ENCODE measurements at places on chromosomes 1 and 21.

DNA sequence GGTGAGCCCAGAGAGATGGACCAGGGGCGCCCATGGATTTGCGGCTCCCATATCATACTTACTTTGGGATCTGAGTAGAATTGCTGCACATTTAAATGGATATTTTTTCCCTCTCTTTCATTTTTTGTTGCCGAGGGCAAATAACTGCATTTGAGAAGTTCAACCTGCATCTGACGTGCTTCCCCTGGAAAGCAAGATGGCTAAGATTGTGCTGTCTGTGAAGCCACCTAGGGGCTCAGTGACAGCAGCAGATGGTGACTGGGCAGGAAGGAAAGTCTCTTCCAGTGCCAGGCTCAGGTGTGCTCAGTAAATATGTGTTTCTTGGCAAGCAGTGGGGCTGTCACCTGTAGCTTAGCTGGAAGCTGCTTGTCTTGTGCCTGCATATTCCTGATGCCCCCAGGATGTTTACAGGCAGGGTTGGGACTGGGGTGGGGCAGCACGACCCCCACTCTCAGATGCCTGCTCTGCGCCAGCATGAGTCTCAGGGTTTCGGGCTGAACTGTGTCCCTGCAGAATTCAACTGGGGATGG, 59.8 kb upstream of the ETV3 start:
- no peak for DNase-seq

DNA sequence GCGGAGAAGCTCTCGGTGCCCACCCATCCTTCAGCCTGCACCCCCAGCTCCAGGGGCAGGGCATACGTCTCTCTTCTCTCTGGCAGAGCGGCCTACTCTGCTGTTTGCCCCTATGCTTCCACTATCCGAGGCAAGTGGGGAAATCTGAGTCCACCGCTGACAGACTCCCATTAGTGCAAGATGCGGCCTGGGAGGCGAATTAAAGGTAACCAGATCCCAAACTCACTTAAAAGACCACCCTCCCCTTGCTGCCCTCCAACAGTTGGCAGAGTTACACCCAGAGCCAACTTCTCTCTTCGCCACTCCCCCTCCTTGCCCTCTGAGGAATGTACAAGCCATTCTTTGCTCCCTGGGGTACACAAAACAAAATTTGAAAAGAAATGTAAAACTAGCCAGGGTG, 6.4 kb downstream of the FOXD3 start:
- DNase-seq: no peak

DNA sequence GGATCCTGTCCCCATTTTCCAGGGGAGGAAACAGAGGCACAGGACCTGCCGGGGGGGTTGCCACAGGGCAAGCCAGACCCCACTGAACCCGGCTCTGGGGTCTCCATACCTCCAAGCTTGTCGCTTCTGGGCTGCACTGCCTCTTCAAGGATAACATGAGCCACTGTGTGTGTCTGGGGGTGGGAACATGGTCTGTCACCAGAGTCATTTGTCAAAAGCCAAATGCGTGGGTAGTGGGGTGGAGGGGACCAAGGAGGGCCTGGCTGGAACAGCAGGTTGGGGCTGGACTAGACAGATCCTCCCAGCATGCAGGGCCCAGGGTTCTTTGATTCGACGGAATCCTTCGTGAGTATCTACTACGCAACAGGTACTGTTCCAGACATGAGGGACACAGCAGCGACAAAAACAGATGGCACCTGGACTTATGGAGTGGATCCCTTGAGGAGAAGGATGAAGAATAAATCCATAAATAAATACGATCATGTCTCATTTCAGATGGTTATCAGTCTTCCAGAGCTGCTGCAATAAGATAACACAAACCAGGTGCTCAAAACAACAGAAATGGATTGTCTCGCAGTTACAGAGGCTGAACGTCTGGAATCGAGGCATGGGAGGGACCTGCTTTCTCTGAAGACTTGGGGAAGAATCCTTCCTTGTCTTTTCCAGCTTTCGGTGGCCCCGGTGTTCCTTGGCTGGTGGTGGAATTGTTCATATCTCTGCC, 28.7 kb downstream of the C1QB start:
- DNase-seq: no peak

GRCh38 chr1:54481201-54481884, 66.7 kb upstream of the ACOT11 start:
- DNase-seq: no peak

DNA sequence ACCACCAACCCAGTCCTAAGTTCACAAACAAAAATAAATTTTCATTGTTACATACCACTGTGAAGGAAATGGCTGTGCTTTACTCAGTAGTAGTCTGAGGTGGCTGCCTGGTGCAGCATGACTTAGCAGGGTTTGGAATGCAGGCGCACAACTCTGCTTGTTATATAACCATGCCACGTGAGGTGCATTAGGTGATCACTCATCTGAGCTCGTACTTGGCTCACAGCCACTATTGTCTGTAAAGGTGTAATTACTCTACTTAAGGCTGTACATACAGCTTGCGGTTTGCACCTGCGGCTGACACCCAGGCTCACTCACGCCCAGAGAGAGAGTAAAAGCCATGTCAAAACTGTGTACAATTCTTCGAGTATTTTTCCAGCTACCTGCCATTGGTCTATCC, 599.4 kb downstream of the LTN1 start:
- DNase-seq: no peak

DNA sequence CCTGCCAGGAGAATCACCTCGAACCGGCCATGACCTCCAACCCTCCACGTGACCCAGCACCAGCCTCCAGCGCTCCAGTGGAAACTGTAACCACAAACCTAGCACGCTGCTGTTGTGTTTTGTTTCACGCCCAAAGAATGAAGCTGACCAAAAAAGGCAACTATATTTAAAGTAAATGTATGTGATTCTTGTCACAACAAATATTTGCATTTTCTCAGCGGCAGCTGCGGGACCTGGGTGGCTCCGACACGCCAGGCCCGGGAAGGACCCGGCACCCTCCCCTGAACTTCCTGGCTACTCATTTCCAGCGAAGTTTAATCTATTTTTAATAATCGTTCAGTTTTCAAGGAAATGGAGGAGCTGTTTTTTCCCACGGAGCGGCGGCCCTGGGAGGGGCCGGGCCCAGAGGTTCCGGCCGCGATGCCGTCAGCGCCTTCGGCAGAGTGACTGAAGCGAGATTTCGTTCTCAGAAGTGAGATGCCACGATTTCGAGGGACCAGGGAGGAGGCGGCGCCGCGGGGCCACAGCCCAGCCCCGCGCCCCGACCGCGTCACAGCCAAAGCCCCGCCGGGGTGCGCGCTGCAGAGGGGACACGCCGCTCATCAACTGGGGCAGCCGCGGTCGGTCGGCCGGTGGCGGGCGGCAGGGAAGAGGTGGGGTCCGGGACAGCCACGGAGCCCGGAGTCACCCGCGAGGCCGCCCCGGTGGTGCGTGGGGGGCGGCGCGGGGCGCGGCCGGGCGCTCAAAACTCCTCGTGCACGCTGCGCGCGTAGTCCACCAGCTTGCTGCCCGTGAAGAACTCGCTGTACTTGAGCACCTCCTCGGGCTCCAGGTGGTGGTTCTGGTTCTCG, 3.0 kb upstream of the TNFRSF4 start:
- no peak for DNase-seq

GRCh38 chr1:39091845-39092645, 65.9 kb downstream of the NDUFS5 start:
- DNase-seq: no peak

DNA sequence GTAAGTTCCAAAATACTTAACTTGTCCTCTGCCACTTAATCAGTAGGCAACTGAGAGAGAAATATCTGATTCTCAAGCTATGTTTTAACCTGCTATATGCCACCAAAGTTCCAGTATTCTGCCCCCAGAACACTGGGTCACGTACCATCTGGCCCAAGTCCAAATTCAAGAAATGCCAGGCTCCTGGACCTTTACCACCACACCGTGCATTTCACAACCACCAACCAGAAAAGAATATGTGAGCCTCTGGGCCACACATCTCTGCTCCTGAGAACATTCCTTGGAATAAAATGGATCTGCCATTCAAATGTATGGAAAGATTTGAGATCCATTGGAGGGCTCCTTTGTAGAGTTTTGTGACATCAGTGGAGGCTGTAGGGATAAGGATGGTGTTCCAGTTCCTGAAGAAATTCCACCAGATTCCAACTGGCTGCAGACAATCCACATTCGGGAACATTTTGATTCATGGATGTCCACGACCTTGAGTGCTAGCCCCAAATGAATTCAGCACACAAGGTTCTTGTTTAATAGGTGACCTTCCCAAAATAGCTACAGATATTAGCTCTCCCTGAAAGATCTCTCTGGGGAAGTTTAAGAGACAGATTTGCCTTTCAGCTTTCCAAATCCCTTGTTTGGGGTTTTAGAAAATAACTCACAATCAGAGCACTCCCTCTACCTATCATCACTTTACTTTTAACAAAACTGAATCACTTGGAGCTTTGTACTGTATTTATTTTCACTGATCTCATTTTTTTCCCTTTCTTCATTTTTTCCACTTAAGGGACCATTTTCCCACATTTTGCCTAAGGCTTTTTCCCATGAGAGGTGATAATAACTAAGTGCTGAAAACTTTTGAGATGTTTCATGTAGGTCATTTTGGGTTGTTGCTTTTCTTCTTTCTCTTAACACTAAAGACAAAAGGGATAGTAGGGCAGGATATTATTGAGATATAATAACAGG, 128.4 kb upstream of the ZC3H11B start:
- no peak for DNase-seq

DNA sequence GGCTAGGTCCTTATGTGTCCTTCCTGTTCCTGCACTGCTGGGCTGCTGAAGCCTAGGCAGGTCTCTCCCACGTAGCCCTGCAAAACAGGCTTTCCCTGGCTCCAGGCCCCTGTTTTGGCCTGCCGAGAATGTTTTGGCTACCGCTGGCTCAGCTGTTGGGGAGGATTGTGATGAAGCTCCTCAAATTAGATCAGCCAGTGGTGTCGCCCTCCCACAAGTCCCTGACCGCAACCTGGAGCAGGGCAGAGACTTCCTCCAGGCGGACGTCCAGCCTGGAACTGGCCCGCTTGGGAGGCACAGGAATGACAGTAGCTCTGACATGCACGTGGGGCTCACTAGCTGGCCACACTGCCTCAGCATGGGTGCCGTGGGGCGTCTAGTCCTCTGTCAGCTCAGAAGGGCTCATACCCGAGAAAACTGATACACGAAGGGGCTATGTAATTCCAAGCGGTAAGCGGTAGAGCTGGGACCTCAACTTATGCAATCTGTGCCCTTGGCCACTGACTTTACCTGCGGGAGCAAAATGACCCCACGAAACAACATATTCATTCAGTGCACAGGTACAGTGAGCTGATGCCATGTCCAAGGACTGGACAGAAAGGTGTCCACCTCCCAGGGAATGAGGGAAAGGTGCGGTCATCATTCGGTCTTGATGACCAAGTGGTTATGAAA, 26.6 kb downstream of the DHRS3 start:
- no peak for DNase-seq

- DNase-seq: no peak
Measured at GRCh38 chr1:94126651-94127050, 5.7 kb upstream of the ABCA4 start.

DNA sequence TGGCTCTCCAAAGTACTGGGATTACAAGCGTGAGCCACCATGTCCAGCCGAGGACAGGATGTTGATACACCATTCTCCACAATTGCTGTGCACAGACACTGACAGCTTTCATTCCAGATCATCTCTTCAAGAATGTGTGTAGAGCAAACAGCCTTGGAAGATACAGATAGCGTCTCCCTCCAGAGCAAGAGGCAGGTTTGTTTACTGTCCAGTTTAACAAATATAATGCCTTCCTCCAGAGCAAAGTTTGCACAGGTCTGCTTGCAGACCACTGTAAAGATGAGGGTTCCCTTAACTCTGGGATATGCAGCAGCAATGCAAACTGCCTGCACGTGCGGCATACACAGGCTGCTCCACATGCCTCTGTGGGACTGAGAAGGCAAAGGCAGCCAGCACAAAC, 4.6 kb downstream of the TMPRSS3 start:
- DNase-seq: no peak

- no peak for DNase-seq
Measured at GRCh38 chr1:14055442-14056223, 355.6 kb downstream of the PRDM2 start.

DNA sequence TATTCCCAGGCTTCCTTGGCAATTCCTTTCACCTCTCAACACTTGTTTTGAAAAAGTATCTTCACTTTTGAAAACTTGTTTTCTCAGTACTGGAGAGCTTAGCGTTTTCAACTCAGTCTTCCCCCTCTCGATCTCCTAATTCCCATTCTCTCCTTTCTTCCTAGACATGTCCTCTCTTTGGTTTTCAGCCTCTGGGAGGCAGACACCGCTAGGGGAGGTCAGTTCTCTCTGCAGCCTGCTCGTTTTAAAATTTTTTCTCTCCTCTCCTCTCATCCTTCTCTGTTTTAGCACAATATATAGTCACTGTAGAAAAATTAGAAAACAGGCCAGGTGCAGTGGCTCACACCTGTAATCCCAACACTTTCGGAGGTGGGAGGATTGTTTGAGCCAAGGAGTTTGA, 12.6 kb upstream of the RHEX start:
- no peak for DNase-seq

DNA sequence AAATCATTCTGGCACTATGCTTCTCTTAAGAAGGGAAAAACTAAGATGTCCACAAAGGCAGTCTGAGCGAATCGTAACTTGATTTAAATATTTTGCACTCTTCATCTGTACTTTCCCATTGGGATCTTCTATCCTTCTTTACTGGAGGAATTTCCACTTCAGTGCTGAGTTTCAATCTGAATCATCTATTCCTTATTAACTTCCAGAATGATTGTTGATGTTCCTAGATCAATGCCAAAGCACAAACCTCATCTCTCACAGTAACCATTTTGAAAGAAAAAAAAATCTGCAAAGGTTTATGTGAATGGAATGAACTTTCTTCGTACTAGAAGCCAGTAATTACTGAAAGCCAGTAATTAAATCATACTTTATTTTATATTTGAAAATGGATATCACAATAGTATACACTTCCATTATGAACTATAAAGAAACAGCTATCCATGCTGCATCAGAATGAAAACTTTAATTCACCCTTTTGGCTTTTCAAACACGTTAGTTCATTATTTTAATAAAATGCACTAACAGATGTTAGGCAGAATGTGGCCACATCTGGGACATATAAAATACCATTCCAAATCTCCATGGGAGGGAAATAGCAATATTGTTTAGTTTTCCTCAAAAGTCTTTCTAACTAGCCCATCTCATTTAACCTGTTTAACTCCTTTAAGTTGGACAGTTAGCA, 5.5 kb upstream of the RNF2 start:
- DNase-seq: no peak
